ENCODE measurements at places on chromosomes 6 and 20.

- no peak for DNase-seq
These were observed 47.3 kb upstream of the THBS2 start for GRCh38 chr6:169300916-169301315.

DNA sequence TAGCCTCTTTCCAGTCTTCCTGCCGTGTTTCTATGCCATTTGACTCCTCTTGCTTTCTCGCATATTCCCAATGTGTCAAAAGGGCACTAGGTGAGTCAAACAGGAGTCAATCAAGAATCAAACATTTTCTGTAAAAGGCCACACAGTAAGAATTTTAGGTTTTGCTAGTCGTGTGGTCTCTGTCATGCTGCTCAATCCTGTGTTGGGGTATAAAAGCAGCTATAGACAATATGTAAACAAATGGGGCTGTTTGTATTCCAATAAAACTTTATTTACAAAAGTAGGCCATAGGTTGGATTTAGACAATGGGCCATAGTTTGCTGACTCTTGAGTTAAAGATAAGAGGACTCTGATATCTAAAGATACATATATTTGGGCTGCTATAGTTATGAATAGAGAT, 235.4 kb upstream of the BTBD3 start:
- DNase-seq = no peak

- DNase-seq = no peak
These were observed 24.5 kb downstream of the TTBK1 start for GRCh38 chr6:43267619-43268354.

GRCh38 chr20:33990075-33990474, 3.6 kb upstream of the RALY start:
- no peak for DNase-seq

GRCh38 chr20:57620274-57620990, at the start of gene ZBP1:
TSS of gene ZBP1 (minus strand) at chr20:57620426. CDS start at chr20:57620295, 131 bp downstream.
- DNase-seq = no peak

GRCh38 chr6:170250981-170251775, 39.7 kb downstream of the DLL1 start:
- DNase-seq = no peak

Data from fibroblast of lung (primary cell).